ENCODE measurements at places on chromosomes 1 and 21. TPM values are rescaled to one million over a fixed set of nuclear protein-coding genes. Genes with fewer than 3 reads are reported as not detected.

Gene SYTL1
- total RNA-seq = 91.8 TPM

Gene KIRREL1
- total RNA-seq = 92.2 TPM

Gene CACHD1
- 4.6 TPM for total RNA-seq

GRCh38 chr1:30575066-30575465 lies 148.3 kb downstream of the MATN1 start:
- DNase-seq = peak; percentile 33

DNA sequence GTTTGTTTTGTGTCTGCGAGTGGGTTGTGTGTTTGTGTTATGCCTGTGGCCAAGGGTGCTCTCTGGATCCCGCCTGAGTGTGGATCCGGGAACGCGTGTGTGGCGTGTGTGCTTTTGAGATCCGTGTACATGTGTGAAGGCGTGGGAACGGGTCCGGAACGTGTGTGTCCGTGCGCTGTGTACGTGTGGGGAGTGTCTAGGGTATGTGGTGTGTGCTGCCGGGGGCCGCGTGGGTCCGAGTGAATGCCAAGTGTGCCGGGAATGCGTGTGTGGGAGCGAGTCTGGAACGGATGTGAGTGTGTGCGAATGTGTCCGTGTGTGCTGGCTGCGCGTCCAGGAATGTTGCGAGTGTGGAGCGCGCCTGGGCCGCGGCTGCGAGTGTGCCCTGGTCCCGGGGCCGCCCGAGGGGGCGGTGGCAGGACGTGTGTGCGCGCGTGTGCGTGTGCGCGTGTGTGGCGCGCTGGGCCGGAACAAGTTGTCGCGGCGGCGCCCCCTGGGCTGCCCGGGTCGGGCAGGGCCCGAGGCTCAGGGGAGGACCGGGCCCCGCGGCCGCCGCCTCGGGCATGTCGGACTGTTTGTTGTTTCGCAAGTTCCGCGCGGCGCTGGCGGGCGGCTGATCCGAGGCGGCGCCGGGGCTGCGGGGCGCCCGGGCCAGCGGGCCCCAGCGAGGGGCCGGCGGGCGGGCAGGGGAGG lies 953 bp downstream of the PTPRU start:
- DNase-seq = no peak

- DNase-seq = no peak
Observed at GRCh38 chr1:151143057-151143435, 3.4 kb downstream of the SEMA6C start.

GRCh38 chr21:25453524-25453923 lies 153.8 kb downstream of the MRPL39 start:
- no peak for DNase-seq

- DNase-seq = no peak
Observed at GRCh38 chr1:153001382-153001781, at the start of gene SPRR3. TSS of gene SPRR3 (plus strand) at chr1:153001749. CDS start at chr1:153003021, 1,272 bp downstream.

DNA sequence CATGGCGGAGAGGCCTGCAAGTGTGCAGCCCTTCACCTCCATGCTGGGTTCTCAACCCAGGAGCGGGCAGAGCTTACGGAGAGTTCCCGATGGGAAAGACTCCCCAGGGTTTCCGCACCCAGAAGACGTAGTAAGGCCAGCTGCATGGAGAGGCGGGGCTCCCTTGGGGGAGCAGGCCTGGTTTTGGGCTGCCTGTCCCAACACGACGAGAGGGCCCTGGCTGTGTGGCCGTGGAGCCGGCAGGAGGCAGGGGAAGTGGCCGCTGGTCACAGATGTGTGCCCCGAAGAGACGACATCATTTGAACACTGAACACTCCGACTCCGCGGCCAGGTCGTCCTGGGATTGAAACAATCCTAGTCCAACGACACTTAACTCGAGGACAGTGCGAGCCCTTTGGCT lies 57.0 kb downstream of the MORN1 start:
- DNase-seq = no peak

GRCh38 chr21:34991366-34991957 lies 57.6 kb downstream of the RUNX1 start:
- no peak for DNase-seq

GRCh38 chr1:208145167-208145566 lies 99.0 kb downstream of the PLXNA2 start:
- DNase-seq = no peak

DNA sequence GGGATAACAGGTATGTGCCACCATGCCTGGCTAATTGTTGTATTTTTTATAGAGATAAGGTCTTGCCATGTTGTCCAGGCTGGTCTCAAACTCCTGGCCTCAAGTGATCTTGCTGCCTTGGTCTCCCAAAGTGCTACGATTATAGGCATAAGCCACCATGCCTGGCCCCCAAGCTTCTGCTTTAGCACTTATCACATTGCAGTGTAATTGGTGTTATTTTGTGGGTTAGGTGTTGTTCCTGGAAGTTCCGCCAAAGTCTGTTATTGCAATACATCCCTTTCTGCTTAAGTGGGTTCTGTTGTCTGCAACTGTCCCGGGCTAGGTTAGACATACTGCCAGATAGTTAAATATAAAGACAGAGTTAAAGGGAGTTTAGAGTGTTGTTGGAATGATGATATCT lies 3.4 kb downstream of the ZCCHC17 start:
- DNase-seq = no peak

DNA sequence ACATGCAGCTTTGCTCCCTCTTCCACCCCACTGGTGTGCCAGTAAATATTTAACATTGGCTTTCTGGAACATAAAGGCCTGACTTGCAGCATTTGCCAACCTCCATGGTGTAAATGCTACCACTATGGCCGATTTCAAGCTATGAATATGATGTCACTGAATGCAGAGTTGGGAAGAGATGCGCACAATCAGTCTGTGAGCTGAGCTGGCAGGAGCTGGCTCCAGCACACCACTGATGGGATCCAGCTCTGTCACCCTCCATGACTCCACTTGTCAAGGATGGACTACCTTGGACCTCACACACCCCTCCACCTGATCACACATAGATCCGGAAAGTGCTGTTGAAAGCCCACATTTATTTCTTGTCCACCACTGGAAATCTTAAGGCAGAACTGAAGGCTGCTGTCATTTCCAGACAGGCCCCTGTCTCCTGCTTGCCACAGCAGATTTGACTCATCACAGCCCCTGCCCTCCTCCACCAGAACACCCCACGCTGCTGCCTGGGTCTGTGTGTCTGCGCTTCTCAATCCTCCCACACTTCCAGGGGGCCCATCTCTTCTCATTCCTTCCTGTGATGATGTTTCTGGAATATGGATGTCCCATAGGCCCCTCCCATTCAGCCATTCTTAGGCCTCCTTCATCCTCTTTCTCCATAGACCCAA lies 82.2 kb upstream of the BCAR3 start:
- DNase-seq = no peak
